ENCODE measurements at places on chromosomes 2 and 18. TPM values are rescaled to one million over a fixed set of nuclear protein-coding genes. Genes with fewer than 3 reads are reported as not detected.

Gene SEPTIN10
- 2.1 TPM for total RNA-seq

Gene FBXO48
- total RNA-seq, result 2.1 TPM

Gene CHAC2
- total RNA-seq, result 5.0 TPM

Gene FEV
- total RNA-seq, result not detected

Gene PDE11A
- not detected for total RNA-seq

Gene HNMT
- not detected for total RNA-seq

Gene NR4A2
- total RNA-seq, result 9.7 TPM

Gene C2orf72
- 5.7 TPM for total RNA-seq

Gene AQP4
- not detected for total RNA-seq

Gene FZD7
- total RNA-seq, result 0.30 TPM

Gene DYNAP
- not detected for total RNA-seq

Gene PXDN
- total RNA-seq, result 0.14 TPM

Gene SERPINB12
- not detected for total RNA-seq

Gene HOXD4
- total RNA-seq, result not detected

Gene C2orf81
- total RNA-seq, result 6.4 TPM

Gene FAM110C
- 0.48 TPM for total RNA-seq

Gene COL3A1
- total RNA-seq, result 0.16 TPM

Gene IL36A
- total RNA-seq, result not detected

Gene RAB17
- 0.88 TPM for total RNA-seq

Gene CD8A
- 0.31 TPM for total RNA-seq

Gene IL36RN
- not detected for total RNA-seq

Data from activated naive CD4-positive, alpha-beta T cell treated with anti-CD3 and anti-CD28 coated beads, Interleukin-2, amount 50 U/mL, for 72 hours (primary cell).